ENCODE measurements at places on chromosomes 6 and 20.

- no peak for DNase-seq
Measured at GRCh38 chr6:611928-612327, 45.0 kb downstream of the HUS1B start.

DNA sequence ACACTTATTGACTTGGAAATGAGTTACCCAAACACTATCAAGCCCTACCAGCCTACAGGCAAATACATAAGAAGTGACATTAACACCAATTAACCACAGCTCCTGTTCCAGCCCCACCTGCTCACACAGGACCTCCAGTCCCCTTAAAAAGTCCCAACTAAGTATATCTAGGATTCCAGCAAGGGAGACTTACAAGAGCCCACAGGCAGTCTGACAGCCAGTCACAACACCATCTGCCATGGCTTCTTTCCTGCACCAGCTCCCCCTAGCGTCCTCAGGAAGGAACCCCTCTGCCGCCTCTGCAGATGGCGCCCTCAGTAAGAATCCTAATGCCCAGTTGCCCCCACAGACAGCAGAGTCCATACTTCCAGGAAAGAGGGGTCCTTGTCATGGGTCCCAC, 122.1 kb downstream of the HIVEP2 start:
- no peak for DNase-seq

DNA sequence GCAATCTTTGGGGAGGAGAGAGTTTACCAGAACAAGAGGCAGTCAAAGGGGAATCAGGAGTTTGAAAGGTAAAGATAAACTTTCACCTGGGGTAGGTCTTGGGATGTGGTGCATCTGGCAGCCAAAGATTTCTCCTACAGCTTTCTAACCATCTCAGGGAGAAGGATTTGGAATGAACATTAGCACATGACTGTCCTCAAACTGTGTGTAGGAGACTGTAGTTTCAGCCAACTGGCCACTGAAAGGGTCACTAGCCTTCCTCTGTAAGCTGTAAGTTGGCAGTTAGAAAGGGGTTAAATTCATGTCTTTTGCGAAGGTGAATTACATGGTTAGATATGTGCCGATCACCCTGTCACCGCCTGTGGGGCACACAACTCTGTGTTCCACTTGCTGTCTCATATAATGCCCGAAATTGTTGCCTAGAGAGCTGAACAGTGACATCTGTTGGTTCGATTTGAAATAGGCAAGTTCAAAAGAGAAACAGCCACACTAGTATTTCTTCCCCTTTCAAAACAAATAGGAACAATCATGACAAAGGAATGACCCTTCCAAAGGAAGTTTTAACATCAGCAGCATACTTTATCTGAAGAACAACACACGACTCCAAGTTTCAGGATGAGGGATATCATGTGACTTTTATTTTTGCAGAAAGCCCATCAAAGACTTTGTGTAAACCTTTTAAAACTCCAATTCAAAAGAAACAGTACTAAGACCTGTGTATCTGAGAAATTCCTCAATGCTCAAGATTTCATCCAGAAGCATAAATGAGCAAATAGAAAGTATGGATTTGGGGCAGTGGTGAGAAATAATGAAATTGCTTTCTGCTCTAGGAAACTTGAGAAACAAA, 1.1 kb upstream of the OPN5 start:
- peak; percentile 71 for DNase-seq

- DNase-seq, result no peak
Measured at GRCh38 chr6:168166627-168167026, 87.6 kb upstream of the FRMD1 start.

DNA sequence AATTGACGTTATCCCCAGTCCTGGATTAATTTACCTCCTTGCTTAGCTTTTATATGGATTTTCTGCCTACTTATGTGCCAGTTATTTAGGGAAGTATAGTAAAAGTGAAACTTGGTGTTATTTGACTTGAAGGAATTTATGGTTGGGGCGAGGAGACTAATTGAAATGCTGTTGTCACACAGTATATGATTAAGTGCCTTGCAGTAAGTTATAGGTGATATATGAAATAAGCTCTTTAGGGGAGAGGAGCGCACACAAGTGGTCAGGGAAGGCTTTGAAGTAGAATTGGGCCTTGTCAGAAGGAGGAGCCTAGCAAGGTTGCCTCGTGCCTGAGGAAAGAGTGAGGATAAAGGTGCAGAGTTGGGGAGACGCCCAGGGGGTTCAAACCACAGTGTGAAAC, 20.5 kb downstream of the NCOA7 start:
- DNase-seq, result no peak

- no peak for DNase-seq
Measured at GRCh38 chr20:36311854-36312723, 6.0 kb downstream of the DLGAP4 start.

GRCh38 chr6:169618526-169619490, 83.0 kb downstream of the WDR27 start:
- DNase-seq, result peak; percentile 73

GRCh38 chr6:44867571-44868334, 460.4 kb upstream of the RUNX2 start:
- no peak for DNase-seq

DNA sequence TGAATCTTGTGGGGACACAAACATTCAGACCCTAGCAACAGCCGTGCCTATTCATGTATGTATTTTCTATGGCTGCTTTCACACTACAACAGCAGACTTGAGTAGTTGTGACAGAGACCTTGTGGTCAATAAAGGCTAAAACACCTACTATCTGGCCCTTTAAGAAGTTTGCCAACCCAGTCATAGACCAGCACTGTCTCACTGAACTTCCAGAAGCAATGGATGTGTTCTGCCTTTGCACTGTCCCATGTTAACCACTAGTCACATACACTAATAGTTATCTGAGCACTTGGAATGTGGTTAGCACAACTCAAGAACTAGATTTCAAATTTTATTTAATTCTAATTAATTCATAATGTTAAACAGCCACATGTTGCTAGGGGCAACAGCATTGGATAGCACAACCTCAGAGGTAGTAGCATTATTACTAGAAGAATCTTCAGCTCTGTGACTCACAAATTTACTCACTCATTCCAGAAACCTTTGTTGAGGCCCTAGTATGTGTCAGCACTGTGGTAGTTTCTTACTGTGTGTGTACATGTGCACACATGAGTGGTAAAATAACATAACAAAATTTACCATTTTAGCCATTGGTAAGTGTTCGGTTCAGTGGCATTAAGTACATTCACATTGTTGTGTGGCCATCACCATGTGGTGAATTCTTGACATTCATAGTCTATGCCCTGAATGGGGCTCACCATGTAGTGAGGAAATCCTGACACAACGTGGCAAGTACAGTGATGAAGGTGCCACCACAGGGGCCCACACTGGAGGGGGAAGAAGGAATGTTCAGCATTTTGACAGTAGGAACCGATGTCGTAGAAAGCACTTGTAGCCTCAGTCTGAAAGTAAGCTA, 107.3 kb downstream of the CEP57L1 start:
- peak; percentile 5 for DNase-seq

DNA sequence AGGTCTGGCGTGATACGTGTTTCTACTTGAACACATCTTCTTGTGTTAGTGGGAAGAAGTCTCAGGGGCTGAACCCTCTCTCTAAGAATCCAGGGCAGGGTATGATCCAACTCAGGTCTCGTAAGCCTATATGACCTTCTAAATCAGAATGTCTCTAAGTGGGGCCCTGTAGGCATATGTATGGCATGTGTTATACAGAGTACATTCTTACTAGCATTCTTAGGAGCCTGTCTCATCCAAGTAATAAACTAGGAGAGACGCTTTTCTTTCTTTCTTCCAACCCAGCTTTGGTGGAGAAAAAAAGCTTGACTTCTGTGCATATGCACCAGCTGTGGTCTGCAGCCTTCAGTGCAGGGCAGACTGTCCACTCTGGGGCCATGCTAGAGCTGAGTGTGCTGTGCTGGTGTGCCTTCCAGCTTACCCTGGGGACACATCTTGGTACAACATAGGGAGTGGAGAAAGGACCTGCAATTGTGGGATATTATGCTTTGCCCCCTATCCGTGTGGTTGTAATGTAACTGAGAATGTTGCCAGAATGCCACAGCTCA, 47.3 kb downstream of the L3MBTL3 start:
- DNase-seq, result no peak

DNA sequence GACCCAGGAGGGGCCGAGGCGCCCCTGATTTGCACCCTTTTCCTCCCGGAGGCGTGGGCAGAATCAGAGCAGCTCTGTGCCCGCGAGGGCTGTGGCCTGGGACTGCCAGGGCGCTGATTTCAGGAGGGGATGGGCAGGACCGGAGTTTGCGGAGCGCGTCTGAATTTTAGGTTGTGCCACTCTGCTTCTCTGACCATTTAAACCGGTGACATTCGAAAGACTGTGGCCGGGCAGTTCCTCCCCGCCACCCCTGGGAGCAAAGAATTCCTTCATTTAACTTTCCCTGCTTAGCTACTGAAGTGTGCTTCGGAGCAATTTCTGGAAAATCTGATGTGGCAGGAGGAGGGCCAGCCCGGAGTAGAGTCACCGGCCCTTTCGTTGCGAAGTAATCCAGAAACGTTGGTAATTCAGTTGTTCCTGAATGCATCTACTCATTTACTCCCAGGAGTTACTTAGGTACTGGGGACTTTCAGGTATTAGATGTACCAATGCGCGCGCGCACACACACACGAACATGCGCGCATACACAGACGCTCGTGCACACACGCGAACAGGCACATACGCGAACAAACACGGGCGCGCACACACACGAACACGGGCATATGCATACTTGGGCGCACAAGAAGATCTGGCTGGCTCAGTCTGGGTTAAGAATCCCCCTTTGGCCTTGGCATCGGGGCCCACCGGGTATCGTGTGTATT, 568 bp downstream of the CCDC170 start:
- DNase-seq, result peak; percentile 32

DNA sequence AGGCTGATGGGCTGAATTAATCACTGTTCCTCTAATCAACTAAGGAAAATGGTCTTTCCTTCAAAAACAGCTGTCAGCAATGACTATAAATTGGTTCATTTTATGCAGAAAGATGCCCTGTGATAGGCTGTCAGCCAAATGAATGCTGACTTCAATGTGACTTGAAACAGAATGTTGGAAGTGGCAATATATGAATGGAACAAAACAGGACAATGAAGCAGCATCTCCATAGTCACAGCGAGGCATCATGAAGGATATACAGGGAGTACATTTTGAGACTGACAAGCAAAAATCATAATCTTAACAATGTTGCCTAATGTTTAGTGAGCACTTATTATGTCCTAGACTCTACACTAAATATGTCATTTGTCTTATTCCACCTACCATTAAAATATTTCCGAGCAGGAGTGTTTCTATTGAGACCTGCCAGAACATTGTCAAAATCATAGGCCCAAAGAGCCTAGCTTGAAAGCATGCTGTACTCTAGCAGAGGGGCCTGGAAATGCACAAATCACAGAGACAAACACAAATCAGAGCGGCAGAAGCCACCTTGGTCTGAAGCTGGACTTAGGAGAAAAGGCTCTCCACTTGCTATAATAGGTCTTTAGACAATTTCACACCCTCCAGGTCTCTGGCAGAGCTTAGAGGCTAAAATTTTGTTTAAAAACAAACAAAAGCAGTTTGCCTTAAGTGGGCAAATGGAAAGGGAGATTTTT, 63.3 kb downstream of the FAM50B start:
- no peak for DNase-seq

DNA sequence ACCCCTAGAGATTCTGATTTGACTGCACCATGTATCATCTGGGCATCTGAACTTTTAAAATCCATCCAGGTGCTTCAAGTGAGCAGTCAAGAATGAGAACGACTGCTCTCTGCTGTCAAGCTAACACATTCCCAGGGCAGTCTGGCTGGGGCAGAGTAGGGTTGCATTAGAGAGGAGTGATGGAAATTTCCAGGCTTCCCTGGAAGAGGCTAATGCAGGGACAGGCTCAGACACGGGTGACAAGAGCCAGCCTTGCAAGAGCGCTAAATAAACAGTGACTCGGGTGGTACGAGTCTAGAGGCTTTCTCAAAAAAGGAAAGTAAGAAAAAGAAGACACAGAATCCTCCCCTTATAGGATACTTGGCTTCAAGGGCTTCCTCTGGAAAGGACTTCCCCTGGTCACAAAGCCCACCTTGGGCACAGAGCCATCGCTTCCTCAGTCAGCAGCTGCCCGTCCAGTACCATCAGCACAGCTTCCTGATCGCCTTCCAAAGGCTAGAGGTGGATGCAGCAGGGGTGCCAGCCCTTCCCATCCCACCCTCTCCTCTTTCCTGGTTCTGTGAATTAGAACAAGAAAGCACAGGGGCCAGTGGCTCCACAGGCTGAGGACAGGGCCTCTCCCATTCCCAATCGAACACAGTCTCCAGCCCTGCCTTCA, 177.4 kb upstream of the RREB1 start:
- no peak for DNase-seq

- DNase-seq, result no peak
Measured at GRCh38 chr6:20640181-20640580, 105.9 kb downstream of the CDKAL1 start.

DNA sequence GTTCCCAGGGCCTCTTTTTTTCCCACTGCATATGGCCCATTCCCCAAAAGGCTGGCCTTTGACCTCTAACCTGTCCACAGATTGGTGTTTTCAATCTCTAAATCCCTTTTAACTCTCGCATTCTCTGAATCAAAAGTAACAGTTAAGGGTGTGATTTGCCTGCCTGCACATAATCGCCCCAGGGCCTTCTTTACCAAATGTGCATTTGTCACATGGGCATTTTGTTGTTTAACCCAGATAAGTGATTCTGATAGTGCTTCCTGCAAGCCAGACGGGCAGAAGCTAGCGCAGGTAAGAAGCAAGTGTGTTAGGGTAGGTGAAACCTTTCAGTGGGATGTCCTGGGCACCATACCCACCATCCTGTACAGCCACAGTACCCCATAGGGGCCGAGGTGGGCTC, 49.4 kb upstream of the PLEKHG1 start:
- no peak for DNase-seq

GRCh38 chr20:38231531-38232121, 28.9 kb downstream of the KIAA1755 start:
- DNase-seq, result peak; percentile 72

DNA sequence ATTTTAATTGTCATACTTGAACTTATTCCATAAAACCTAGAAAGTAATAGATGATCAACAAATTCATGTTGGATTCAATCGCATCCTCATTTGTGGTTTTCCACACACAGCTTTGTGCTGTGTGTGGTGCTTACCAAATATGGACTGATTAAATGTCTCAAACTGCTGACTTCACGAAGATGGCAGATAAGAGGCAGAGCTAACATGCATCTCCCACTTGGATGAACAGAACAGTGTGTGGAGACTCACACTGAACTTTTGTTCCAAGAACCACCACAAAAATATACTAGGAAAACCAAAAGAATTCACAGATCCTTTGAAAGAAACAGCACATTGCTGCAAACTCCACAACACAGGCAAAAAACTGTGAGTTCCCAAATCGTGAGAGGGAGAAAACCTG, 603.7 kb downstream of the TENT5A start:
- DNase-seq, result no peak

- DNase-seq, result no peak
Measured at GRCh38 chr20:50141811-50142561, 11.5 kb downstream of the PEDS1 start.

DNA sequence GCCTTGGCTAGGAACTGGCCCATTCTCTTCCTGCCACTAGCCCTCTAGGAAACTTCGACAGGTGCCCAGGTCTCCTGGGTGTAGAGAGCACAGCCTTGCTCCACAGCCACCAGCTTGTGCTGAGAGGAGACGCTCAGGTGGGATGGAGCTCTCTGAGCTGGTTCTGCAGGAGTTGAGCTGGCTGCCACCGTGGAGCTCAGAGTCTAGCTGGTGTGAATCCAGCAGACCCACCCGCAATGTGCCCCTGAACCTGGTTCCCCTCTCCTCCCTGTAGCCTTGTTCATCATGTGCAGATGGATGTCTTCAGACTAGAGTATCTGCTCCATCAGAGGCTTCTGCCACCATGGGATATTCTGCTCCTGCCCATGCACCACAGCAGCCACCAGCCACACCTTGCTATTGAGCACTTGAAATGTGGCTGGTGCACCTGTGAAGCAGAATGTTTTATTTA, 222.5 kb downstream of the SYNDIG1 start:
- no peak for DNase-seq
